Pulmonary artery endothelial cell (primary cell): ENCODE measurements at places on chromosomes 5 and 9. TPM values are rescaled to one million over a fixed set of nuclear protein-coding genes. Genes with fewer than 3 reads are reported as not detected.

- DNase-seq = no peak
These were observed 42.3 kb downstream of the PWWP2A start for GRCh38 chr5:160076997-160077396.

- DNase-seq = no peak
These were observed 8.8 kb upstream of the CLTB start for GRCh38 chr5:176425138-176425537.

GRCh38 chr5:59648949-59649921 is 244.3 kb downstream of the PDE4D start:
- DNase-seq = peak; percentile 83

GRCh38 chr5:171428168-171428696 is 8.8 kb downstream of the FGF18 start:
- no peak for DNase-seq

DNA sequence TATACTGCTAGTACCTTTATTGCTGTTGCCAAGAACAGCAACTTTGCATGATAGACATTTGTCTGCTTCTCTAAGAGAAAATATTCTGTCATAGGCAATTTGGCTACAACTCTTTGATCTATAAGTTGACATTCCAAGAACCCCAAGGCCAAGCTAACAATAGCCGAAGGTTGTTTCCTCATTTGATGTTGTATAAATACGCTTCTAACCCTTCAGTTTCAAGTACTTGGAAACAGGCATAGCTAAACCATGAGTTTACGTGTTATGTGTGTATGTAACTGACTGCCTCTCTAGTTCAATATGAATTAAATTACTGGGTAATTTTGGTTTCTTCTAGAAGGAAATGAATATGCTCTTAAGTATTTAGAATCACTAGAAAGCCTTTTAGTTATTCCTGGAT is 1034.0 kb downstream of the TLE4 start:
- DNase-seq = no peak

- no peak for DNase-seq
These were observed 587.7 kb upstream of the CDH6 start for GRCh38 chr5:30605693-30606268.

DNA sequence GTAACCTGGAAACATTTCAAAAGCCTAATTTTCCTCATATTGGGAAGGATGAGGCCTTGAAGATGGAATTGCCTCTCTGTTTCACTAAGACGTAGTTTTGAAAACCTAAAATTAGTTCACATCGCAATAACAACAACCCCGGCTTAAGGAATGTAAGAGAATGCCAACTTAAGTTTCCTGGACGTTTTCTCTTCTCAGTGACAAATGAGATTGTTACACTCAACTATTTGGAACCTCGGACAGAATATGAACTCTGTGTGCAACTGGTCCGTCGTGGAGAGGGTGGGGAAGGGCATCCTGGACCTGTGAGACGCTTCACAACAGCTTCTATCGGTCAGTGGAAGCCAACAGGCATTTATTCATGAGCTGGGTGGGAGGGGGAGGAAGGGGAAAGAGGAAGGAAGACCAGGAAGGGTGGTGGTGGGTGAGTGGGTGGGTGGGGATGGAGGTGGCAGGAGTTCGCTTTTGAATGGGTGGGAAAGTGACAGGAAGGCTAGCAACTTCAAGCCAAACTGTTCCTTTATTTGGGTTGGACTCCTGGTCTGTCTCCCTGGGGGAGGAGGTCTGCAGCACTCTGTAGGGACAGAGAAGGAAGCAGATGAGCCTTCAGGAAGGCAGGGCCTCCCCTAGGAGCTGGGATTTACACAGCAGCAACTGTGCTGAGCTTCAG is 83.4 kb downstream of the TEK start:
- DNase-seq = no peak

- no peak for DNase-seq
These were observed 356.8 kb upstream of the KIF2A start for GRCh38 chr5:61949054-61949678.

GRCh38 chr5:123262216-123262823 is 160.9 kb downstream of the CEP120 start:
- no peak for DNase-seq

DNA sequence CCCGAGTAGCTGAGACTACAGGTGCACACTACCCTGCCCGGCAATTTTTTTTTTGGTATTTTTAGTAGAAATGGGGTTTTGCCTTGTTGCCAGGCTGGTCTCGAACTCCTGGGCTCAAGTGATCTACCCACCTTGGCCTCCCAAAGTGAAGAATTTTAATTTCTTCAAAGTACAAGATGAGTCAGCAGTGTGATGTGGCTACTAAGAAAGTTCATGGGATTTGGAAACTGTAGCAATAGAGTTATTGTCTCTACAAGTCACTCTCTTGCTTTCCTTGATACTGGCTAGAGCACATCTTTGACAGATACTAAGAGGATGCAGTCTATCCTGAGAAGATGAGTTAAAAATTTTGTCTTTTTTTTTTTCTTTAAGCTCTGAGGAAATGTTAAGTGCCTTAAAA is 1.6 kb downstream of the CREB3 start:
- DNase-seq = no peak

DNA sequence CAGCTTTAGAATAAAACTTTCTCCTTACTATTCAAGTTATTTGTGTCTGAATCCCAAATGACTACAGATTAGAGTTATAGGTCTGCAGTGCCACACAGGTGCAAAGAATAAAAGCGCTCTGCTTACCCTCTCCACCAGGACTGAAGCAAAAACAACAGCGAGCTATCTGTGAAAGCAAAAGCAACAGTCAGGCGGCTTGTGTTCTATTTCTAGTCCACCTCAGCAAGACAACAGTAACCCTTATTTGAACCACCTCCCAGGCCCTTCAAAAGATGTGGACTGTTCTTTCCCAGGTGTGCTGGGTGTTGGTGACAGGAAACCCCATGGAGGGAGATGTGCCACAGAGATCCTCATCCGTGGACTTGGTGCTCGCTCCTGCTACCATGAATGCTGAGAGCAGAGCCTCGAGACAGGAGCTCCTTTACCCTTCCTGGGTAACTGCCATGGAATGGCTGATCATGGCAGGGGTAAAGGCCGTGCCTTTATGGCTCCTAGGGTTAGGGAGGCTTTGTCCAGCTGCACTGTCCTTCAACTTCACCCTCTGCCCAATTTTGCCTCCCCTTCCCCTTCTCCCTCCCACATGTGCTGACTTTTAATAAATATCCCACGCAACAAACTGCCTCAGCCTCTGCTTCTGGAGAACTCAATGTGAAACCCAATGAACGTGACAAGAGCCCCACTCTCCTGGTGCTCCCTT is 108.6 kb downstream of the SERINC5 start:
- no peak for DNase-seq

DNA sequence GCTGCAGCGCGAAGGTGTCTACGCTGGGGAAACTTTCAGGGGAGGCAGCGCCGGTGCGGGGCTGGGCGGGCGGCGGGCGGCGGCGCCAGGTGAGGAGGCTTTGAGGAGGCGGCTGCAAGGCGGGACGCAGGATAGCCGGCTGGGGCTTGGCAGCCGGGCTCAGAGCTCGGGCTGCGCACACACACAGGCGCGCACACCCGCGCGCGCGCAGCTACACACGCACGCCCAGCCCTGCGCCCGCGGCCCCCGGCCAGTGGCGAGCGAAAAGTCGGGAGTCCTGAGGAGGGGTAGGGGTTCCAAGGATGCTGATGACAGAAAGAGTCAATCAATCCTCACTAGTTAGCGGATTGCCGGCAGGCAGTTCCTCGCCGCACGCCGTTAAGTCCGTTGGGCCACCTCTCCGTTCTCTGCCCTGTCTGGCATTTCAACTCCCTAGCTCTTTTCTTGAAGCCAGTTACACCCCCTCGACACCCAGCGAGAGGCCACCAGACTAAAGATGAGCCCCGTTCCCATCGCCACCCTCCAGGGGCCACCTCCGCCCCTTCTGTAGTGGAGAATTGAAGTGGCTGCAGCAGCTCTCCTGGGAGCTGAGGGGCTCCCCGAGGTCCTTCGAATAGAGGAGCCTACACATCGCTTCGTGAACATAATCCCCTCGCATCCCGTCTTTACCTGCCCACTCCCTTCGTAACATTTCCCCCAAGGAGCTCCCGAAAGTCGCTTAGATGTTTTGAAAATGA is 1640.3 kb upstream of the C9orf72 start:
- no peak for DNase-seq

GRCh38 chr5:155353231-155353630 is 339.7 kb downstream of the KIF4B start:
- DNase-seq = no peak

GRCh38 chr9:122477346-122477745 is 380 bp downstream of the OR1J1 start:
- DNase-seq = no peak

- no peak for DNase-seq
These were observed 5.5 kb downstream of the DNAJB5 start for GRCh38 chr9:34994900-34995669.

- no peak for DNase-seq
These were observed 9.2 kb upstream of the LCN15 start for GRCh38 chr9:136773386-136774044.

DNA sequence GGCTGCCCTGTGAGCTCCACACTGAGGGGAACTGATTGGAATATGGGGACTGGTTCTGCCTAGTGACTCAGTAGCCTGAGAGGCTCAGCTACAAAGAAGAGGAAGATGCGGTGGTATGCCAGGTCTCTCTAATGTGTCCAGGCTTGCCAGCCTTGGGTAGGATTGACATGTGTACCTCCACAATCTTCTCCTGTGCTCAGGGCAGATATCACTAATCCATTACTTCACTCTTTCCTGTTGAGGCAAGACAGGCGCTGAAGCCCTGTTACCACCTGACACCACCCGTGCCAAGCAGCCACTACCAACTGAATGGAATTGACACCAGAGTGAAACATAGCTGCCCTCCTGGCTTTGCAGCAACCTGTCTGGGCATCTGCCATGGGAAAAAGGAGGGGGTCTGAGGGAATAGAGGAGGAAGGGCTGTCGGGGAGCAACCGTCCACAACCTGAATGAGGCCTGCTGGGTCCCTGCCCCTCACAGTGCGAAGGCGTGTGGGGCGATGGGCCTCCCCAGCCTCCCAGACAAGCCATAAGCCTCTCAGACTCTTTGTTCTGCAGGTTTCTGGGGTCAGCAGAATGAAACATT is 114.7 kb upstream of the CXCL14 start:
- no peak for DNase-seq

- DNase-seq = no peak
These were observed 17.7 kb downstream of the RALGDS start for GRCh38 chr9:133103183-133103986.

GRCh38 chr9:71352837-71353236 is 231.4 kb upstream of the TRPM3 start:
- no peak for DNase-seq

DNA sequence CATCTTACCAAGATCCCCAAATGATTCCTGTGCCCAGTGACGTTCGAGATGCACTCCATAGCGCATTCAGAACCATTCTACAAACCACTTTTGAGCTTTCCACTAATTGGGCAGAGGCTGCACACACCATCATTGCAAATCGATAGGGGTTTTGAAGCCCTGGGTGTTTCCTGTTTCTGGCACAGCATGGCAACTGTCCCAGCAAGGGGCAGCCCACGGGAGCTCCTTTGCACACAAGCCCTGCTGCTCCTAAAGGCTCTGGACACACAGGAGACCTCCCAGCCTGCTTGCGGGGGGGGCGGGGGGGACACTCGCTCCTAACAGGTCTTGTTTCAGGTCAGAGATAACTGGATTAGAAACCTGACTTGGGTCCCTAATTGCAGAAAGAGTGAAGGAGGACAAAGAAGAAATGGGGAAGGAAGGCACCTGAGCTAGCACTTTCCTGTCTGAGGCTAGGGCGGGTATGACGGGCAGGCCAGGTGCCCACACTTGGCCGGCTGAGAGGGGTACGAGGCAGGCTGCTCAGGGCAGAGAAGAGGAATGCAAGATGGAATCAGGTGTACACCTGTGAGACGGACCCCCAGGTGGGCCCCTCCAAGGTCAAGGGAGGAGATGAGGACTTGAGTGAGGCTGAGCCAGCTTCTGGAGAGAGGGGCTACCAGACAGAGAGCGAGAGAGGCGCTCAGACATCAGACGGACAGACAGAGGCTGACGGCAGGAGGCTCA is 820 bp downstream of the FBP1 start:
- DNase-seq = no peak

GRCh38 chr5:136162008-136162407 is 29.4 kb downstream of the SMAD5 start:
- no peak for DNase-seq

- DNase-seq = no peak
These were observed 54.3 kb downstream of the NR3C1 start for GRCh38 chr5:143349177-143349576.

DNA sequence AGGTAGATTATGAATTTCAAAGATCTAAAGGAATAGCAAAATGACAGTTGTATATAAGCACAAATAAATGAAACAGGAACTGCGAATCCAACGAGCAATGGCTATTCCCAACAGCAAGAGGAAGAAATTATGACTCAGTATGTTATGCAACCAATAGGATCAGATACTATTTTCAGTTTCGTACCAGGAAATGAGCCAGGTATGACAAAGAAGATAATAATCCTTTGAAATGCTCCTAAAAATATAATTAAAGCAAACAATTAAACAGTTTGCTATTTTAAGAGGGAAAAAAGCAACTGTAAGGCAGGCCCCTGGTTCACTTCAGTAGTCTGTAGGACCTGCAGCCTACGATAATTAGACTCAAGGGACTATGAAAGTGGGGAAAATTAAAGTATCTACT is 58.9 kb downstream of the AUH start:
- peak; percentile 39 for DNase-seq

- DNase-seq = no peak
These were observed 521.3 kb downstream of the EFNA5 start for GRCh38 chr5:107149243-107150005.

- DNase-seq = no peak
These were observed 40.9 kb downstream of the VLDLR start for GRCh38 chr9:2662496-2662895.

GRCh38 chr9:68949271-68950000 is 64.5 kb downstream of the PRKACG start:
- no peak for DNase-seq

- DNase-seq = no peak
These were observed 230.3 kb downstream of the PAPPA start for GRCh38 chr9:116383936-116384335.

GRCh38 chr9:116504893-116505480 is 182.1 kb upstream of the TRIM32 start:
- DNase-seq = no peak

- no peak for DNase-seq
These were observed 11.3 kb downstream of the DBN1 start for GRCh38 chr5:177462021-177462670.

Gene ARAP3
- total RNA-seq = 33.8 and 43.1 TPM in 2 replicates

Gene GALNT12
- 0.74 and 1.2 TPM in 2 replicates for total RNA-seq

Gene C8G
- 0.67 TPM in 1 of 2 replicates, not detected in the other for total RNA-seq

Gene GRM6
- not detected in 2 replicates for total RNA-seq

Gene PCDHGC5
- total RNA-seq = 0.33 and 0.53 TPM in 2 replicates

Gene NEURL1B
- 0.46 and 0.67 TPM in 2 replicates for total RNA-seq
